ENCODE measurements at places on chromosomes 2 and 18.

GRCh38 chr2:32714521-32714920 lies 86.7 kb downstream of the TTC27 start:
- DNase-seq, result no peak

GRCh38 chr2:237327175-237327950 lies 86.6 kb downstream of the COL6A3 start:
- DNase-seq, result no peak

DNA sequence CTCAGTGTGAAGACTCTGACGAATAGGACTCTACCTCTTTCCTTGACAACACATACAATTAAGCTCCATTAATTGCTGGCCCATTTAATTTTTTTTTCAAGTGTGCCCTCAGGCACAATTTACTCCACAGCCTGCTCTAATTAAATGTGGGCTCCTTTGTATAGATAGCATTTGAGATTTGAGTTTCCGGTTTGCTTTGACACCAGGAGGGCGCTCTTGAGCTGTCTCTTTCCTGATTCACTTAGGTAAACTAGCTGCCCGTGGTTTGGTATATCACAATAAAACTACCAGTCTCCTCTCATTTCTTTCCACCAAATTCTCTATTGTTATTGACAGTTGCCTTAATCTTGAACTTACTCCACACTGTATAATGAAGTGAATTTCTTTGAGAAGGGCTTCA lies 666.0 kb downstream of the DSC3 start:
- DNase-seq, result no peak

DNA sequence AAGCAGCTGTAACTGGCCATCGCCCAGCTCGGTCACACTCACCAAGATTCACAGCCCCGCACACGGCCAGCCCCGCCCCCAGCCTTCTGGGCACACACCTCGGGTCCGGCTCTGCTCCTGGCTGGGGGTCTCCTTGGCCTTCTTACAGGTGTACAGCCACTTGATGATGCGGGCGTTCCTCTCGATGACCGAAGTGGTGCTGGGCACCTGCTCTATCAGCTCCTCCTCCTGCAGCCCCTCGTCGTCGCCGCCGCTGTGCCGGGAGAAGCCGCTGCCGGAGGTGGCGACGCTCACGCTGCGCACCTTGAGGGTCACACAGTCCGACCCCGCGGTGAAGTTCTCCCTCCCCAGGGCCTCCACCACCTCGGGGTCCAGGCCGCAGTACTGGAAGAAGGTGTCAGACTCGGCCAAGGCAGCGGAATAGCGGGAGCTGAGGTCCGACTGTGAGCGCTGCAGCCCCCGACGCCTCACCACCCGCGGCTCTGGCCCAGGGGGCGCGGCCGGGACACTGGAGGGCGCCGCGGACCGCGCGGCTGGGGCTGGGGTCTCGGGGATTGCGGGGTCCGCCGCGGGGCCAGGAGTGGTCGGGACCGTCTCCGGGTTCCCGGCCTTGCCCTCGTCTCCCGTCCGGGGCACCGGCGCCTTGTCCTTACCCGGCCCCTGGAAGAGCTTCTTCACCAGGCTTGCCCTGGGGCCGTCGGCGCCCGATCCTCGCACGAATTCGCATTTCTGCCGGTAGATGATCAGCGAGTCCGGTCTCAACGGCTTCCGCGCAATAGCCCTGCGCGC lies 769 bp downstream of the FAM110C start:
- no peak for DNase-seq

GRCh38 chr2:225289659-225290058 lies 109.9 kb upstream of the NYAP2 start:
- no peak for DNase-seq

DNA sequence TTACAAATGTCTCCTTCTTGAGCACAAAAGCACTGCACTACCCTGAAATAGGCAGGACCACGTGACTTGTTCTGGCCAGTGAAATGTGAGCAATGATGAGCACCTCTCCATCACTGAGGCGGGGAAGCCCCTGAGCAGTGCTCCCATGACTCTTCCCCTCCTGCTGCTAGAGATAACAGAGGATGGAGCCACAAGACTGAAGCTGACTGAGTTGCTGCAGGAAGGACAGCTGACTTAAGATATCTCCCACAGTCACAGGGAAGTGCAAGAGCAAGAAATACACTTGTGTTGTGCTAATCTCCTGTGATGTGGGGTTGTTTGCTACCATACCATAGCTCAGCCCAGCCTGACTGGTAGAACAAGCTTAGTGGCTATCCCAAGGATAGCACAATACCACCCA lies 38.7 kb downstream of the STK39 start:
- DNase-seq, result no peak

DNA sequence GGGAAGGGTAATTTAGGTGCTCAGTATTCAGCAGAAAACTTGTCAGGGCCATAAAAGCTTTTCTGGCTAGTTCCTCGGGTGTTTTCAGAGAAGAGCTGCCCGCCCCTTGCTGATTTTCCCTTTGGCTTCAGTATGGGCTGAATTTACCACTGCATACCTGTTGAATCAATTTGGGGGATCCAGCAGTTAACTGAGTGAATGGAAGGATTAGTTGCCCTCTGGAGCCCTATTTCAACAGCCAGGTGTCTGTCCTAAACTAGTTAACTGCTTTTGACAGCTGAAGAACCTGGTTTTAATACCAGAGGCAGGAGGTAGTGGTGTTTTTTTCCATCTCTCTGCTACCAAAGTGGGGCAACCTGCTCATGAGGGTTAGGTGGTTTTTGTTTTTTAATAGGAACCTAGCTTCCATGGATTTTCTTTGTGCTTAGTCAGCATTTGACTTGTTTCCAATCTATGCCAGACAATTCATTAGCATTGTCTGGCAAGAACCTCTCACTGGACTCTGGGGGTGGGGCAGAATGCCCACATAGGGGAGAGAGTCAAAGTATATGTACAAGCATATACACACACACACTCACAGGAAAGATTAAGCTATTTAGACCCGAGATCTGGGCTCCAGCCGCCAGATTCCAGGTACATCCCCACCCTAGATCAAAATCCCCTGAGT lies 166.5 kb upstream of the SIX3 start:
- DNase-seq, result no peak

GRCh38 chr2:105334211-105334610 lies 3.1 kb upstream of the C2orf49 start:
- no peak for DNase-seq

GRCh38 chr2:9333591-9334171 lies 89.6 kb downstream of the ITGB1BP1 start:
- no peak for DNase-seq

DNA sequence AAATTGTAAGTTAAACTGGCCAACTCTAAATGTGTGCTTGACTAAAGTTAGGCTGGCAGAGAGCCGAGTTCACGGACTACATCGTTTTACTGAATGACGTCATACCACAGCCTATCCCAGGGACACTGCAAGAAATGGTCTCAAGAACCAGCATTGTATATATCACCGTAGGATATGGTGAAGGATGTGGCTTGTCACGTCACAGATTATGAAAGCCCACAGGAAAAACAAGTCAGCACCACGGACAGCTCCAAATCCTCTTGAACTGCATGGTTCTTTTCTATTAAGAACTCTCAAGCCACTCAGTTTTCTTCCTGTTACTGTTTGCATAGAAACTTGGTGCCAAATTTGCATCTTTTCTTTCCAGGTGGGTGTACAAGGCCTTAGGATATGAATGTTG lies 85.1 kb upstream of the ACAA2 start:
- DNase-seq, result peak; percentile 65

GRCh38 chr18:45413180-45413836 lies 202.0 kb upstream of the SLC14A2 start:
- DNase-seq, result no peak

DNA sequence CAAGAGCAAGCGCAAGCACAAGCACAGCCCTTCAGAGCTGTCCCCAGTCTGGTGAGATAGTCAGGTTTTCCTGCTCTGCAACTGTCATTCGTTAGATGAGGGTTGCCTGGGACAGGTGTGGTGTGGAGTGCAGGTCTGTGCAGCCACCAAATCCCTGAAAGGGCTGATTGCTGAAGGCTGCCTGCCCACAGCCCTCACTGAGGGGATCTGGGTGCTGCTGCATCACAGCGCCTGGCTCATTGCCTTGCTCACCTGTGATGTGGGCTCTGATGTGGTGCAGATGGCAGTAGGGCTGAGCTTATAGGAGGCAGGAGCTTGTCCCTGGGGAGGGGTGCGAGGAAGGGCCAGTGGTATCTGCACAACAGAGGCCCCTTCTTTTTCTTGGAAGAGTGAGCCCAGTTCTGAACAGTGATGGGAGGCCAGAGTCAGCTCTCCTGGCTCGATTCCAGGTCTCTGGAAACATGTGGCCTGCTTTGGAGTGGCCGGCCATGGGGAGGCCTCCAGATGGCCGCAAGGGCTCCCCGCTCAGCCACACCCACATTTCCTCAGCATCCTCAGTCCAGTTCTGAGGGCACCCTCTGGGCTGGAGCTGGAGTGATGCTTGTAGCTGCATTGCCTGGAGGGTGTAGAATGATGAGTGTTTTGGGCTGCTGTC lies 11.4 kb downstream of the UBE2F start:
- DNase-seq, result no peak

GRCh38 chr2:236675526-236675925 lies 105.9 kb downstream of the ACKR3 start:
- DNase-seq, result no peak

- peak; percentile 75 for DNase-seq
These were observed 1.3 kb downstream of the BCL2 start for GRCh38 chr18:63317982-63318888.

- no peak for DNase-seq
These were observed 65.8 kb downstream of the SGPP2 start for GRCh38 chr2:222490131-222490530.

- no peak for DNase-seq
These were observed 119.9 kb upstream of the SERTAD2 start for GRCh38 chr2:64773461-64774118.

DNA sequence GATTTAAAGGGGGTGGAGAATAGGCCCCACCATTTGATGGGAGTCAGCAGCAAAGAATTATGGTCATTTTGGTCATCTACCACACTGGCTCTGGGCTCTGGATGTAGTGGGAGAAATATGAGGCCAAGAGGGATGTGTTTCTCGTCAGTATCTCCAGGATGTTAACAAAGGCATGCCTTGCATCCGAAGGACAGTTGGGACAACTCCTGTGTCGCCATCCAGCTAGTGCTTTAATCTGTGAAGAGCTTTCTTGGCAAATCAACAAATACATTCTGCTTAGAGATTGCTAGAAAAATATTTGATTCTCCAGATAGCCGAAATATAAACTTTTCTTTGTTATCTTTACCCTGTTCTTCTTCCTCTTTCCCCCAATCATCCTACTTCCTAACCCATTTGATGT lies 287.1 kb upstream of the TNP1 start:
- no peak for DNase-seq

- DNase-seq, result no peak
These were observed 22.2 kb downstream of the SP3 start for GRCh38 chr2:173942861-173943523.

DNA sequence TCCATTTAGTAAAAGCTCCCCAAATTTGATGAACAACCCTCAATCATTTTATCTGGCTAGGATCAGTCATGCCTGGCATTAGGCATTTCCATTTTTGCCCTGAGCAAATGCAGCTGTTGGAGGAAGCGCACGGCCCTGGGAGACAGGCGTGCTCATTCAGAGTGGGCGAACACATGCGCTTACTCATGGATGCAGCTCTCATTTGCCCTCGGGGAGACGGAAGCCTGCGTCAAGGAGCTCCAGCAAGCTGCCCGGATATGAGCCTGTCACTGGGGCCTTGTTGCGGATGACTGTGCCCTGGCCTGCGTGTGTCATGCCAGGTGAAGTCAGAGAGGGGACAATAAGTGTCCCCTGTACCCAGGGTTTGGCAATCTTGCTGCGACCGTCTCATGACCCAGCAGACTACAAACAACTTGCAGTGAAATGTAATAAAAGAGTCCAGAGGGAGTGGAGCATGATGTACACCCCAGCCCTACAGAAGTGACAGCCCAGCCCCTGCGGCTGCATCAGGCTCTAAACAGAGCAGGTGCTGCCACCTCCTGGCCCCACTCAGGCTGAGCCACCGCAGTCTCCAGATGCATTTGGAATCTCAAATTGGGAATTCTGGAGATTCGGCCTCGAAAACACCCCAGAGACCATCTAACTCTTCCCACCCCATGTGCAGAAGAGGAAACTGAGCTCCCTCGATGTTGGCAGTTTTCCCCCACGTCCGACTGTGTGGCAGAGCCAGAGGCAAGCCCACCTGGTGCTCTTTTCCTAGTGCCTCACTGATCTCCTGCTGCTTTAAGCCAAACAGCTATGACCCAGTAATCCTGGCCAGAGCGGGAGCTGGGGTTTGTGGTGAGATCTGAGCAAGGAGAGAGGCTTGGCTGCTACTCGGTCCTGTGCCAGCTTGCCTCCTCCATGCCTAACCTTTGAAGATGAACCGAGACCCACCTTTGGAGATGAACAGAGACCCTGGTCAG lies 105.0 kb upstream of the ALK start:
- no peak for DNase-seq

DNA sequence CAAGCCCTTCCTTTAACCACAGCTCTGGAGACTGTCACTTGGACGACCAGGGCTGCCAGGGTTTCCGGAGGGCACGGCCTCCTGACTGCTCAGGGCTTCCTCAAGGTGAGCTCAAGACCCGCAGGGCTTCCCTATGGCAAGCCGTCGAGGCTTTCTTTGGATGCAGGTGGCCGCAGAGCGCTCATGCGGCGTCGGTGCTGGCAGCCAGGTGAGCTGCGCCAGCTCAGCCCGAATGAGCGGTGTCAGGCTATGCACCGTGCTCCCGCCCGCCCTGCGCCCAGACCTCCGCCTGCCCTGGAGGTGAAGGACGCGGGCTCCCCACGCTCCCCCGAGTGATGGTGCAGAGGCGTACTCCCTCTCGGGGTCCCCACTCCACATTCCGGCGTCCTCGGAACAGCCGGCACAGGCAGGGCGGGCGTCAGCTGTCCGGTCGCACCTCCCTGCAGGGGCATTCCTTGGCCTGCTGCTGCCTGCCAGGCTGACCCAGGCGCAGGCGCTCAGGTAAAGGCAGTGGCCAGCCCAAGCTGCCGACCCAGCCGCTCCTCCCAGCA lies 20.8 kb upstream of the TUBB6 start:
- DNase-seq, result no peak

- DNase-seq, result no peak
These were observed 1148.1 kb upstream of the FANCL start for GRCh38 chr2:59389240-59389639.

DNA sequence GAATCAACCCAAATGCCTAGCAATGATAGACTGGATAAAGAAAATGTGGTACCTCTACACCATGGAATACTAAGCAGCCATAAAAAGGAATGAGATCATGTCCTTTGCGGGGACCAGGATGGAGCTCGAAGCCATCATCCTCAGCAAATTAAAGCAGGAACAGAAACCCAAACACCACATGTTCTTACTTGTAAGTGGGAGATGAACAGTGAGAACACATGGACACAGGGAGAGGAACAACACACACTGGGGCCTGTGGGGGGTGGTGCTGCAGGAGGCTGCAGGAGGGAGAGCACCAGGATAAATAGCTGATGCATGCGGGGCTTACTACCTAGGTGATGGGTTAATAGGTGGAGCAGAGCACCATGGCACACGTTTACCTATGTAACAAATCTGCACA lies 8.4 kb upstream of the PID1 start:
- no peak for DNase-seq

- DNase-seq, result no peak
These were observed 99.2 kb downstream of the RND3 start for GRCh38 chr2:150388289-150388625.

Measured in T-cell (primary cell).